Stimulated activated CD4-positive, alpha-beta T cell treated with anti-CD3 and anti-CD28 coated beads, TNF-alpha, amount 100 ng/mL, for 24 hours (primary cell): ENCODE measurements at places on chromosomes 3 and 15.

- DNase-seq, result no peak
Measured at GRCh38 chr3:17730318-17730967, 12.0 kb downstream of the TBC1D5 start.

- no peak for DNase-seq
Measured at GRCh38 chr3:165195640-165196576, at the start of gene SLITRK3. TSS of gene SLITRK3 (minus strand) at chr3:165196384. CDS start at chr3:165190830, 5,554 bp downstream.

- no peak for DNase-seq
Measured at GRCh38 chr3:126817781-126818180, 113.7 kb downstream of the CHCHD6 start.

DNA sequence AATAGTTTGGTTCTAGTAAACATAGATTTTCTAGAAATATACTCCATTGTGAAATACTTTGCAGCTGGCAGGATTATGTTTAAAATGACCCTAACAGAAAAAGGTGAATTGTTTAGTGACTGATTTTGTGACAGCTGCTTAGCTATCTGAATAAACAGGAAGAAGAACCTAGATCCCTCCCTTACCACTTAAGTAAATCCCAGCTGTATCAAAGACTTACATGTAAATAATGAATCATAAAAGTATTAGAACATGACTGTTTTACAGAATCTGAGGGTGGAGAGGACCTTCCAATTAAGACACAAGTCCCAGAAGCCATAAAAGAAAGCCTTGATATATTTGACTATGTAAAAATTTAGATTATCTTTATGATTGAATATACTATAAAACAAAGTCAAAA lies 15.9 kb downstream of the SLC49A4 start:
- no peak for DNase-seq

- DNase-seq, result no peak
Measured at GRCh38 chr3:99776516-99777209, 41.0 kb upstream of the CMSS1 start.
